ENCODE measurements at places on chromosomes 7 and 10. TPM values are rescaled to one million over a fixed set of nuclear protein-coding genes. Genes with fewer than 3 reads are reported as not detected.

TAS2R3 gene
- total RNA-seq: 1.4 TPM

DNA sequence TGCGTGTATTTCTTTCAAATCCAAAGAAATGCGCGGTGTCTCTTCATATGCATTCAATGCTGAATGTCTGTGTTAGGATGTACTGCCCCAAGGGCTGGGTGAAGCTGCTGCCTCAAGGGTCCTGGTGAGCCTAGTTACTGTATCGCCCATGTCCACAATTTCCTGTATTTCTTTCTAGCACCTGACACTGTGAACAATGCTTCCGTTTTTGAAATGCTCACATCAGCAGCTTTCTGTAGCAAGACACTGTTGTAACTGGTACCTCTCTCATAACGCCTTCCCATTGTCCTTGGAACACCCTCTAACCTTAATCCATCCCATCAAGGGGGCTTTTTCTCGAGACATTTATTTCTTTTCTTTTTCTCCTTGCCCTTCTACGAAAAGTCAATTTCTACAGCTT lies 25.1 kb downstream of the NRP1 start:
- no peak for DNase-seq

- DNase-seq: no peak
These were observed 331.4 kb upstream of the TMEM229A start for GRCh38 chr7:124364283-124364682.

GRCh38 chr10:121324678-121325213 lies 273.5 kb downstream of the FGFR2 start:
- peak; percentile 75 for DNase-seq
